HTR-8/SVneo (cell line): ENCODE measurements at places on chromosomes 4 and X.

DNA sequence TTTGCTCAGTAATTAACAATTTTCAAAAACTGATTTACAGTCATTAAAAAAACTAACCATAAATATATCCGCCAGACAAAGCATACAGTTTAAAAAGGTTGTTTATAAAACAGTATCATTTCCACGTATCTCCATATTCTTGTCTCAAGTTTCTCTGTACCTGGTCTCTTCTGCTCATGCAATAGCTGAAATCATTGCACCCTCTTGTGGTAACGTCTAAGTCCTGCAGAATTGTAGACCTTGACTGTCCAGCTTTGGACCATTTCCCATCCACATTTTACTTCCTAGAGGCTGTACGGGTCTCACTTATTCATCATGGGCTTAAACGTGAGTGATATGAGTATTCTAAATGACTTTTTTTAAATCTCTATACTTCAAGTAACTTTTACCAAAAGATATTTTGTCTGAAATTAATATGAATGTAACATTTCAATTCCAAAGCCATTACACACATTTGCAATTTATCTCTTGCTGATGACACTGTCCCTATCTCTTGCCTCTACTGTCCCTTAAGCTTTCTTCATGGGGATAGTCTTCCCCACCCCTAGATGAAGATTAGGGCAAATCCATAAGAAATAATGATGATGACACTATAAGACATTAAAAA, 118.5 kb downstream of the BTC start:
- DNase-seq, result peak; percentile 20

DNA sequence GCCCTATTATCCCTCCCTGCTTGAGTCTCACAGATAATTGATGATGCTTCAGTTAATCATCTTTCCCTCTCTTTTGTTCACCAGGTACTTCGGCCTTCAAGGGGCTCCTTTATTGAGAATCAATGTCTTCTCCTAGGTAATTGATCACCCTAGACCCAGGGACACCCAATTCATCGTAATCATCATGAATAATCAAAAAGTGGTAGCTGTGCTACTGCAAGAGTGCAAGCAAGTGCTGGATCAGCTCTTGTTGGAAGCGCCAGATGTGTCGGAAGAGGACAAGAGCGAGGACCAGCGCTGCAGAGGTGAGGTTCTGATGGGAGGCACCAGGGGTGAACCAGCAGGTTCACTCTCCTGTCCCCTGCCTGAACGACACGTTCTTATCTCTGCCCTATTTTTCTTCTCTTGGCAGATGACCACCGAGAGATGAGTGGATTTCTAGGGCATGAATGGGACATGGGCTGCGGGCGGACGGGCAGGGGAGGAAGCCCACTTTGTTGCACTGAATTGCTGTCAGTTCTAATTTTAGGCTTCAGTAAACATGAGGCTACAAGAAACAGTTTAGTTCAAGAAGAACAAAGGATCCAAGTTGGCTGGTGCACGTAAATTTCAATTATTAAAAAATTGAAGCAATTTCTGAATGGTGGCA, 80.5 kb downstream of the ALPK1 start:
- DNase-seq, result no peak

DNA sequence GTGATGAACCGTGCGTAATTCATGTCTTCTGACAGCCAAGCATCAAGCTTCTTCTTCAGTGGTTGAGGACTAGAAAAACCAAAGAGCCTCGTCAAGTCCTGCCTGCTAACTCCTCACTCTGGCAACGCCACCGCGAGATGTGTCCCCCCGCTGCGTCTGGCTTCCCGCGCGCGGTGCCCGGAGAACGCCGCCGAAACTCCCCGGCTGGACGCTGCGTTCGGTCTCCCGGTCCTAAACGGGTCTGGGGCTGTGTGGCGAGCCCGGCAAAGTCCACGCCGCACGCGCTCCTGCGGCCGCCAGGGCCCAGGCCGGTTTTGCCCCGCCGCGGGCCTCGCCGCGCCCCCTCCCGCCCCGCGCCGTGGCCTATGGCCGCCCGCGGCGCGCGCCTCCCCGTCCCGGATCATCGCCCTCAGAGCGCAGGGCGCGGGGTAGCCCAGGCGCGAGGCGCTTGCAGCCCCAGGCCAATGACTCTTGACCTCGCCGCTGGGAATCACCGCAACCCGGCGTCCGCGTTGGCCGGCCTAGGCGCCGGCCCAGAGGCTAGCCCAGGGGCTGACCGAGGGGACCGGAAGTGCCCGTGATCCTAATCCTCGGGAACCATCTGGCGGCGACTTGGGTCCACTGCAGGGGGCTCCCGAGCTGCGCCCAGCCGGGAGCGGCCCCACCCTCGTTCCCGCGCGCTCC, at the start of gene AADAT:
AADAT (minus strand) TSS at position 289 of the 684 bp plus-strand sequence; CDS start at position 23, 266 bp downstream.
- peak; percentile 89 for DNase-seq

DNA sequence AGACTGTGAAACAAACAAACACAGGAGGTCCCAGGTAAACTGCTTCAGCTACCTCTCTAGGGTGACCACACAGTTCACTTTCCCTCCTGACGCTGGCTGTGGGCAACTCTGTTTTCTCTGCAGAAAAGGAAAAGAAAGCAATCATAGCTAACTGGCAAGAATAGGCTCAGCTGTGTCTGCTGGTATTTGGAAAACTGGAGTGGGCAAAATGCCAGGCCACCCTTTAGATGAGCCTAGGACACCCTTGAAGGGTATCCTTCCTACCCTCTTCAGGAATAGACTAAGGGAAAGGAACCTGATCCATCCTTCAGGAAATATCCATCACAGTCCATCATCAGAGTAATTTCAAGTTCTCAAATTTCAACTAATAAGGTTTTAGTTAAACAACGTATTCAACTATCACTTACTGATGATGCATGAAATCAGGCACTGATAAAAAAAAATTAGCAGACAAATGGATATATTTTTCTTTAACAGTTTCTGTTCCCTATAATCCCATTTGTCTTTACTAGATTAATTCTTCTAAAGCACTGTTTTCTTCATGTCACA, 60.9 kb downstream of the CAMK2D start:
- DNase-seq, result no peak

DNA sequence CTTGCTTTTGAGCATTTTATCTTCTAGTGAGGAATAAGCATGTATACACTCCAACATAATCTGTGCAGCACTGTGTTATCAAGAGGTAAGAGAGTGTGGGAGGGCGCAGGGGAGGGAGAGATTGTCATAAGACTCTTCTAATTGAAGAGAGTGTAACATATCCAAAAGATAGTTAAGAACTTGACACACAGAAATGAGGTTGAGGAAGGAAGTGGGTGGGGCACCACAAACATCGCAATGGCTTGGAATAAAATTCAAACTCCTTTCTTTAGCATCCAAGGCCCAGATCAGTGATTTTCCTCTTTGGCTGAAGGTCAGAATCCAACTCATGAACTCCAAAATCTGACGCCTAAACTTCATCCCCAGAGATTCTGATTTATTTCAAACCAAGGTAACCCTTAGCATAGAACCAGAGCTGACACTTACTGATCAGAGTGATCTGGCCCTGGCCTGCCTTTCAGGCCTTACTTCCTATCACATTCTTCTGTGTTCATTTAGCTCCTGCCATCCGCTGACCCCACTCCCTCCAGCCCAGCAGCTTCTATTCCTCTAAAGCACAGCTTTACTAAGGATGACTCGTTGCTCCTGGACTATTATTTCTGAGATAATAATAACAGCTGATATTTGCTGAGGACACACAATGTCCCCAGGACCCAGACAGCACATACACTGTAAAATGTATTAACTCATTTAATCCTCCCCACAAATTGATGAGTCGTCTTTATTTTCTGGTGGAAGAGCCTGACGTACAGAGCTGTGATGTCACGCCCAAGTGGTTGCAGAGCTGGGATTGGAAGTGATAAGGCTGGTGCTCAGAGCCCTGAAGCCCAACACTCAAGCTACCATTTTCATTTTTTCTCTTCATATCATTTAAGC, 10.6 kb upstream of the CTSO start:
- DNase-seq, result no peak

DNA sequence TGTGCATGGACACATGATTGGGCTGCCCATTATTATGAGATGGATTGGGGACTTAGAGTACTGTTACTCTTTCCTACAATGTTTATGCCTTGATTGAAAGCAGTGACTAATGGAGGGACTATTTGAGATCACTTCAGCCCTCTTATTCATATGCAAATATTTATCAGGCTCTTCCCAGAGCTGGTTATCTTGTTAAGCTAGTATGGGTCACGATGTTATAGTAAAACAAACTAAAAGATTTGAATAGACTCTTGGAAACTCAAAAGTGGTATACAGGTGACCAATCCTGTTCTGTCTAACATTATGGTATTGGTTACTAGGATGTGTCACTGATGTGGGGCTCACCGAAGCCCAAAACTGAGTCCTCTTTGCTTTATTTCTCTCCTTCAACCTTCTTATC, 306.2 kb upstream of the CASK start:
- no peak for DNase-seq

DNA sequence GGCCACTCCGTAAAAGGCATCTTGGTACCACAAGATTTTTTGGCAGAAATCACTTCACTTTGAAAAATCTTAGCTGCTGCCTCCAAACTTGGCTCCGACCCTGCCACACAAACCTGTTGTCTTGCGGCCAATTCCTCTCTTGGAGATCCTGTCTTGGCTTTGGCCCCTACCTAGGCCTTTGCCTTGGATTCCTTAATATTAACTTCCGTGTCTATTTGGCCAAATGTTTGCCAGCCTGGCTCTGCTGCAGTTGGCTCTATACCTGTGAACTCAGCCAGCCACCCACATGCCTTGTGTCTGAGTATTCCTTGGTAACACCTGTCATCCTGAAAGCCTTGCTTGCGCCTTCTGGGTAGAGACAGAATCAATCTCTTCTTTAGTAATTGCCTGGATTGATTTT, 12.5 kb downstream of the GRXCR1 start:
- no peak for DNase-seq

DNA sequence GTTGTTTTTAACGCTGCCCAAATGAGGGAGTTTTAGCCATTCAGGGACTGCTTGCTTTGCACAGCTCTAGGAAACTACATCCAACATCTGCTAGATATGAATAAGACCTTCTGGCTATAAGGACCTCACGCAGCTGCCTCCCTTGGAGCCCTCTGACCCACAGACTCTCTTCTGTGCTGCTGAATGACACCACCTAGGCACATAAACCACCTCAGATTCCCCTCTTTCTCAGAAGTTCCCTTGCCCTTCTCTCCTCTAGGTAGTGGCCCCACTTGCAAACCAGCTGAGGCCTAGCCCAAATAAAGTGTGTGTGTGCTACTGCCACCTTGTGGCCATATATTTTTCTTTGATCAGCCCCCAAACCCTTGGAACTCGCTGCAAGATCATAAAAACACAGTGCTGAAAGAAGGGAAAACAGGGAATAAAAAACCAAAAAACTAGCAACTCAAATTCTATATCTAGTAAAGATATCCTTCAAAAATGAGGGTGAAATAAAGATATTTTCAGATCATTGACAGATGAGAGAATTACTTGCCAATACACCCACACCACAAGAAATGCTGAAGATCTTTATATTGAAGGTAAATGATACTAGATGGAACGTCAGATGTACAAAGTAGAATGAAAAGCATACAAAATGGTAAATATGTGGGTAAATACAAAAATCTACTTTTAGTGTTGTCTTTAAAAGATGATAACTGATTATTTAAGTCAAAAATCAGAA, 265.9 kb downstream of the ADAMTS3 start:
- DNase-seq, result peak; percentile 7

GRCh38 chrX:109472939-109473735, 8.7 kb downstream of the GUCY2F start:
- DNase-seq, result no peak

GRCh38 chr4:144754562-144755410, 108.8 kb downstream of the HHIP start:
- DNase-seq, result no peak

- DNase-seq, result no peak
These were observed 252.9 kb upstream of the KLF3 start for GRCh38 chr4:38411092-38411491.

DNA sequence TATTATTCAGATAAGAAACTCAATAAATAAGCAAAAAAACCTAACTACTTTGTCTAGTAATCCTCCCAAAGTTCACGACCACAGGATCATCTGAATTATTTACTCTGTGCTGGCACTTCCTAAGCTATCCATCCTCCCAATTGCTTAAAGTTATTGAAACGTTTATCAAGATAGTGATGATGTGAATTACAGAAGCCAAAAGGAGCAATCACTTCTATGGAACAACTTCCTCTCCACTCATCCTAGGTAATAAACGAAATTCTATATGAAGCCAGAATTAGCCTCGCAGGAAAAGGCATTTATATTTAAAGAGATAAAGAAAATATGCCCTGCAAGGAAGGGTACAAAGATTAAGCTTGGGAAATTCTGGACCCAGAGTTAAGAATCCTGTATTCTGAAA, 475.4 kb downstream of the NLGN4X start:
- no peak for DNase-seq

DNA sequence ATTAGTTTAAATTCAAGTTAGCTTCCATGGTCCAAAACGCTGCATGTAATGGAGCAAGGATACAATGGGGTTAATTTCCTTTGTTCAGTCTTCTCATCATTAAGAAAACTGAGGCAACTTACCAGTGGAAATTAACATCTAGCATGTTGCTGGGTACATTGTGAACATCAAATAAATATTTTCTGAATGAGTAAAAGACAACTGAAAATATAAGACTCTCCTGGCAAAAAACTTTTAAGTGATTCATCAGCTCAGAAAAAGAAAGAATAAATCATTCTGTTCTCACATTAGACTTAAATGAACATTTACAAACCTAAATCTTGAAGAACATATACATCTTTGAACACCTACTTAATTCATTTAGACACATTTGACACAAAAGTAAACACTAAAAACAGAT, 138.4 kb upstream of the ETNPPL start:
- DNase-seq, result no peak

GRCh38 chr4:184007891-184008290, 102.8 kb downstream of the STOX2 start:
- DNase-seq, result no peak

- DNase-seq, result peak; percentile 82
These were observed 5.0 kb downstream of the UVSSA start for GRCh38 chr4:1351854-1352566.

- no peak for DNase-seq
These were observed 42.5 kb upstream of the TLR2 start for GRCh38 chr4:153641532-153641931.

DNA sequence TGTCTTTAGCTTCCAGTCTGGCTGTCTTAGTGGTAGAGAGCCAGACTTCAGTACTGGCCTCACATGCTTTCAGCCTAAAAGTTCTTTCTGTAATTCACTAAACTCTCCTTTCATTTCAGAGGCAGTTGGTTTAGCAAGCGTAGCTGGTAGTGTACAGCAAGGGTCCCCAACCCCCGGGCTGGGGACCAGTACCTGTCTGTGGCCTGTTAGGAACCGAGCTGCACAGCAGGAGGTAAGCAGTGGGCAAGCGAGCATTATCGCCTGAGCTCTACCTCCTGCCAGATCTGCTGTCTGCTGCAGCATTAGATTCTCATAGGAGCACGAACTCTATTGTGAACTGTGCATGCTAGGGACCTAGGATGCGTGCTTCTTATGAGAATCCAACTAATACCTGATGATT, 72.0 kb downstream of the QRFPR start:
- DNase-seq, result no peak

GRCh38 chrX:69068301-69069085, 96.8 kb downstream of the PJA1 start:
- no peak for DNase-seq

- no peak for DNase-seq
These were observed 7.4 kb upstream of the NFKB1 start for GRCh38 chr4:102493794-102494193.

- no peak for DNase-seq
These were observed 345.1 kb upstream of the SMIM31 start for GRCh38 chr4:164408831-164409230.
